ENCODE measurements at places on chromosomes 3 and 15. TPM values are rescaled to one million over a fixed set of nuclear protein-coding genes. Genes with fewer than 3 reads are reported as not detected.

DNA sequence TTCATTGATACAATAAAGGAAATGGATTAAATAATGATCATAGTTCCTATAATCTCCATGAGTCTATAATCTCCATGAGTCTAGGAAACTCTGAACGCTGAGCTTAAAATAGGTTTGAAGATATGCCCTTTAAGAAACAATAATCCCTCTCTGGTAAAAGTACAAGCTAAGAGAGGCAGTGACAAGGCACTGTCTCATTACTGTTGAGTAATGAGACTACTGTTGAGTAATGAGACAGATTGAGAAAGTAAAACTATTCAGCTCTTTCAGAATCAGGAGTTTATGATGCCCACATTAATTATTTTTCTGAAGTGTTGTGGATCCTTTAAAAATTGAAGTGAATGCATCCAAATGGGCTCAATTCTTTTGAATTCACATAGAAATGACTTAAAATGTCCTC, 235.5 kb upstream of the THRB start:
- DNase-seq: no peak

The P2RY14 gene
- total RNA-seq: 3.3 TPM

- no peak for DNase-seq
Measured at GRCh38 chr3:181704421-181705085, 7.2 kb upstream of the SOX2 start.

DNA sequence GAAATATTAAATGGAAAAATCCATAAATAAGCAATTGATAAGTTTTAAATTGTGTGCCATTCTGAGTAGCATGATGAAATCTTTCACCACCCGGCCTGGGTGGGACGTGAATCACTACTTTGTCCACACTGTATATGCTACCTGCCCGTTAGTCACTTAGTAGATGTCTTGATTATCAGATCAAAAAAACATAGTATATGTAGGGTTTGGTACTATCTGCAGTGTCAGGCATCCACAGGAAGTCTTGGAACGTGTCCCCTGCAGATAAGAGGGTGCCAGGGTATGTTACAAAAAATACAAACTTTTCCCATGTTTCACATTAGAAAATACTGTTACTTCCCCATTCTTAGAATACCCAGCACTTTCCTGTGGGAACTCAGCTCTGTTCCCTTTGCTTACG, 35.2 kb downstream of the FAM81A start:
- DNase-seq: no peak

Measured in gastrocnemius medialis (tissue), 4 donors.